Stimulated activated CD8-positive, alpha-beta memory T cell treated with anti-CD3 and anti-CD28 coated beads, Interleukin-2, amount 100 ng/mL, for 1 hour (primary cell): ENCODE measurements at places on chromosomes 3 and 15.

DNA sequence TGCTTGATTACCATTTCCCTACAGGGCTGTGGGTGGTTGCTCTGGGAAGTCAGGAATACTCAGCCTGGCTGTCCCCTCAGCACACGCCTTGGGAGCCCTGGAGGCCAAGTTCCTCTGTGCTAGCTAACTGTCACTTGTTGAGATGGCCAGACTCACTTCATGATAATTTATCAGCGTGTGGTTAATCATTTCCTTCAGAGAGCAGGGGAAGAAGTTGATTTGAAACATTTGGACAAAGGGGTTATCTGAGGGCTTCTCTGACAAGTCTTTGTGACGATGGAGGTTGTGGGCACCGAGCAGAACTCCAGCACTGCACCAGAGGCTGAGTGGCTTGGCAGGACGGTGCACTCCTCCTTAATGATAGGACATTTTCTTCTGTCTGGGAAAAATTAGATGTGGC is 61.9 kb downstream of the WHAMM start:
- no peak for DNase-seq

DNA sequence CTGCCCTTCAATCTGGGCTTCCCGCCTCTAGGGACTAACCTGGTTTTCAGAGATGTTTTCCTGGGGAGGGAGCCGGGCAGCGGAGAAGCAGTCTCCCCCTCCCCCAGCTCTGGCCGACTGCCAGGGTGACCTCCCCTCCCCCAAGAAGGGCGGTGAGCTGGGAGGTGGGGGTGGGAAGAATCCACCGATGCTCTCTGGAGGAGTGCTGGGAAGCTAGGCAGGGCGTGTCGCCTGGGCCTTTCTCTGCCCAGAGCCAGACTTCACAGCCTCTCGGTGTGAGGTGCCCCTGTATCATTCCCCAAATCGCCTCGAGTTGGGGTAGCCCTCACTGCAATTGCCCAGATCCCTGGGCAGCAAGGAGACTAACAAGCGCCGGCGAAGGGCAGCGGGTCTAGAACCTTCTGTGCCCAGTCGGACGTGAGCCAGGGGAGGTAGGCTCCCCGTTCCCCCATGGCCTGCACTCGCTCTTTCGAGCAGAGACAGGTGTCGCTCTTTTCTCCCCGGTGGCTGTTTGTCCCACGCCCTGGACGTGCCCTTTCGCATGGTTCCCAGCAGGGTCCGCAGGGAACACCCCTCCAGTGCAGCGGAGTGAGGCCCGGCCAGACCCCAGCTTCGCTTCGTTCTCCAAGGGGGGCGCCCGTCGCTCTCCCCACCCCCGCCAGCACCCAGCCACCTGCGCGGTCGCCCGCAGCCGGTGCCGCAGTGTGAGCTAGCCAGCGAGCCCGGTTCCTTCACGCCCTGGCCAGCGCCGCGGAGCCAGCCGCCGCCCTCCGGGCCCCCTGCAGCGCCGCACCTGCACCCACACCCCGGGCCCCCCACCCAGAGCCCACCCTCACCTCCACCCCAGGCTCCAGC is 1.1 kb downstream of the RAB6B start:
- DNase-seq = no peak

- peak; percentile 16 for DNase-seq
Observed at GRCh38 chr15:60396958-60397771, 621 bp downstream of the ANXA2 start.

DNA sequence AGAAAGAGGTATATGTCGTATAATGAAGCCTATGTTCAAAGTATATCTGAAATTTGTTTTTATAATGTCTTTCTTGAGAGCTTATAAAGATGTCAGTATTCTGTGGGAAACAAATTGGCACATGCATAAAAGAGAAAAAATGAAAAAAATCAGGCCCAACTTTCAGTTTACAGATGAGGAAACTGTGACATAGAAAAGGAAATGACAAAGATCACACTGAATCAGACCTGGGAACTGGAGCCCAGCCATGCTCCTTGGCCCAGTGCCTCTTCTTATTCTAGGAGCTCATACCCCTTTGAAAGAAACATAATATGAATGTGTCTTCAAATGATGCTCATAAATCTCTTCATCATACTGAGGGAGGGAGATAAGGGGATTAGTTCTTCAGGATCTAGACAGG is 48.4 kb downstream of the TMEM44 start:
- DNase-seq = no peak

DNA sequence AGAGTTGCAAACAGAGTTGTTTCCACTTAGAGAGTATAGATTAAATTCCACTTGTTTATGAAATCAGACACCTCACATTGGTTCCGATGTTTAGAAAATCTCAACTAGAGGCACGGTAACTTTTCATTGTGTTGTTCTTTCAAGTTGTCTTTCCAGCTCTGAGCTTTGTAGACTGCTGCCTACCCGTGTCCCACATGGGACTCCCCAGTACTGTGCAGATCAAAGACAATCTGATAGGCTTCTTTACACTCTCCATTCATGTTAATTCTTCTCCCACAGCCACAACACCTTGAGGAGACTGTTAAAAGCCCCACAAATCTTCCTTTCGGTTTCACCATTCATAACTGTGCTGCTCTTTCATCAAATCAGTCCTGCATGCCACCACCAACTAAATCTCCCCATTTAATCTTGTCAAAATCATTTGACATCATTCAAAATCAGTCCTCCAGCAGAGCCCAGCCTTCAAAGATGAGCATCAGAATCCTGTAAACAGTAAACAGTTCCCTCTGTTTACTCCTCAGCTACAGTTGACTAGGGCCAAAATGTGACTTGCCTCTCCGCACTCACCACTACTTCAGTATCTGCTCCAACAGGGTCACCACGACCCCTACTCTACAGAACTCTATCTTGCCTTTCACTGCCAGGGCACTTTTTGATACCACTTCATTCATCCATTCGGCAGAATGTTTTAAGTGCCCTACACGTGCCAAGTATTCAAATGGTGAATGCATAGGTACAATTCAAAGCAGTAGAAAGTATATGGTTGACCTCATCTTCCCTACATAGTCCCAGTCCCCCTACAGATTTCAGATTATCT is 8.3 kb downstream of the ANXA2 start:
- no peak for DNase-seq
